ENCODE measurements at places on chromosomes 1 and 21.

- no peak for DNase-seq
These were observed 52.5 kb downstream of the SIM2 start for GRCh38 chr21:36751383-36751782.

GRCh38 chr1:202411422-202411821 lies 62.9 kb downstream of the PPP1R12B start:
- DNase-seq, result no peak

DNA sequence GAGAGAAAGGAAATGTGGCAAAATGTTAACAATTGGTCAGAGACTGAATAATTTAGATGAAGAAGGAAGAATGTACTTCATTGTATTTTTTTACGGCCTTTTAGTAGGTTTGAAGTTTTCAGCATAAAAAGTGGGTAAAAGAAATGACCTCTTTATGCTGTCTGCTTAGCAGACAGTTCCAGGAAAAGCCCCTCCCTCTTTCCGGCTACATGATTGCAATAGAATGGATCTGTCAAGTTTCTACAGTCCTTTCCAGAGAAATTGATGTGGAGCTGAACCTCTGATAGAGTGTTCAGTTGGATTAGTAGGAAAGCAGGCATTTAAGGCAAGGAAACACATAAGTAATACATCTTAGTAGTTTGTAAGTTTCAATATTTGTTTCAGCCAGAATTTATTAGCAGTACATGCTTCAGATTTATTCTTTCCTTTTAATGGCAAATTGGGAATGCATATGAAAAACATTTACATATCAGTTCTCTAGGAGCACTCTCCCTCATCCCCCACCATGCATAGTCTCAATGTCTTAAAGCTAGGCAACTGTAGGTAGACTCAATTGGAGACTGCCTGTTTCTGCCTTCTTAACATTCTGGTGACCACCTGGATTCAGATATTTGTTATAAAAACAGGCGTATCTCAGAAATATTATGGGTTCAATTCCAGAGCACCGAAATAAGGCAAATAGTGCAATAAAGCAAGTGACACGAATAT lies 36.4 kb downstream of the HS2ST1 start:
- DNase-seq, result no peak

DNA sequence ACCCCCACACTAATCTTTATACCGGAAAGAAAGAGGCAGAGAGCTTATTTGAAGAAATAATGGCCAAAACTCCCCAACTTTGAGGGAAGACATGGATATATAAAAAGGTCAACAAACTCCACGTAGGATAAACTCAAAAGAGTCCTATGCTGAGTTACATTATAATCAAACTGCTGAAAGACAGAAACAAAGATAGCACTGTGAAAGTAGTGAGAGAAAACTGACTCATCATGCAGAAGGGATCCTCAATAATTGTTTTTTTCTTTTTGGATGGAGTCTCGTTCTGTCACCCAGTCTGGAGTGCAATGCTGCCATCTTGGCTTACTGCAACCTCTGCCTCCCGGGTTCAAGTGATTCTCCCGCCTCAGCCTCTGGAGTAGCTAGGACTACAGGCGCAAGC lies 48.5 kb upstream of the TTC39A start:
- DNase-seq, result no peak

DNA sequence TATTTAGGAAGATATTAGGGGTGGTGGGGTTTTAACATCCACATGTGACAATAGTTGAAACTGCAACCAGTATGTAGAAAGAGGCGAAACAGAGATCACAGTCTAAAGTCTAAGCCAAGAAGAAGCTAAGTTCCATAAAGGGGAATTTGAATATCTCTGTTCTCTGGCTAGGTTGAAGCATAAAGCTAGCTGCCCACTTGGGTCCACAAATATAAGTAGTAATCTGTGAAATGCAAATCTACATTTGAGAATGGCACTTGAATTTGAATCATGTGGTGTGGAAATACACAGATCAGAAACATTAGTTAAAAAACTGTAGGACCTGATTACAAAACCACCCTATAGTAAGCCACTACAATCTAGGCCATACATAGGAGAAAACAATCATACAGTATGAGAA lies 602.1 kb downstream of the LMO4 start:
- DNase-seq, result no peak

DNA sequence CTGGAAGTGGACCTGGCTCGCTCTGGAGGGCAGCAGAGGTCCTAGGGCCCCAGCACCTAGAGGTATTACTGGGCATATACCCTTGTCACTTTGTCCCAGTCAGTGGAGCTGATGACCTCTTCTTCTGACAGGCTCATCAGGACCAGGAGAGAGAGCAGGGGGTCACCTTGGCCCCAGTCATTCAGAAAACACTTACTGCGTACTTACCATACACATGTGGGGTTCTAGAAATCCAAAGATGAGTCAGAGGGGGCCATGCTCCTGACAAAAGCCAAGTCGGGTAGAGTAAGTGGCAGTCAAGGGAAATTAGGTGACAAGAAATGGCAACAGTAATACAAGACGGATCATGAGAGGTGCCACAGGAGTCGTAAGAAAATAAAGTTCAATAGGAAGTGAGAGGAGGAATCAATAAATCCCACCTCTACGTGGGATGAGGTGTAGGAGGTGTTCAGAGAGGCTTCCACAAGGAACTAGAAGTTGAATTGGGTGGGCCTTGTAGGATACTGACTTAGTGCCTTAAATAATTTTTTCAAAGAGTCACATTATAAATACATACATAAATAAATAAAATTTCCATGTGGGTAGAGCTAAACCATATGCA lies 6.8 kb downstream of the KCNC4 start:
- DNase-seq, result no peak

- DNase-seq, result no peak
These were observed 373 bp downstream of the MTF1 start for GRCh38 chr1:37858931-37859506.

GRCh38 chr1:8858112-8858668 lies 20.3 kb downstream of the ENO1 start:
- no peak for DNase-seq
